ENCODE measurements at places on chromosomes 6 and 20.

DNA sequence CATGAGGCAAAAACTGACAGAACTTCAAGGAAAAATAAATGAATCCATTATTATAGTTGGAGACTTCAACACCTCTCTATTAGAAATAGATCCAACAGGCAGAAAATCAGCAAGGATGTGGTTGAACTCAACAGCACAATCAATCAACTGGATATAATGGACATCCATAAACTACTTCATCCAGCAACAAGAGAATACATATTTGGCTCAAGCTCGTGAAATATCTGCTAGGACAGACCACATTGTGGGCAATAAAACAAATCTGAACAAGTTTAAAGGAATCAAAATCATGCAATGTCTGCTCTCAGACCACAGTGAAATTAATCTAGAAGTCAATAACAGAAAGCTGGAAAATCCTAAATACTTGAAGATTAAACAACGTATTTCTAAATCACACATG is 362.6 kb downstream of the CD109 start:
- DNase-seq = no peak

DNA sequence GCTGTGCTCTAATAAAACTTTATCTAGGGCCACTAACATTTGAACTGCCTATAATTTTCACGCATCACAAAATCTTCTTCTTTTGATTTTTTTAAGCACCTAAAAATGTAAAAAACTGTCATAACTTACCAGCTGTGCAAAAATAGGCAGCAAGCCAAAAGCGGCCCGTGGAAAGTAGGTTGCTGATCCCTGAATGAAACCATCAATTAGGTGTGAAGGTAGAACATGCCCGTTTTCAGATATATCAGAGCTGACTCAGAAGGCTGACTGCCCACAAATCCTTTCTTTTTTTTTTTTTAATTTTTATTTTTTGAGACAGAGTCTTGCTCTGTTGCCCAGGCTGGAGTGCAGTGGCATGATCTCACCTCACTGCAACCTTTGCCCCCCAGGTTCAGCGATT is 4.9 kb upstream of the IPCEF1 start:
- DNase-seq = no peak

DNA sequence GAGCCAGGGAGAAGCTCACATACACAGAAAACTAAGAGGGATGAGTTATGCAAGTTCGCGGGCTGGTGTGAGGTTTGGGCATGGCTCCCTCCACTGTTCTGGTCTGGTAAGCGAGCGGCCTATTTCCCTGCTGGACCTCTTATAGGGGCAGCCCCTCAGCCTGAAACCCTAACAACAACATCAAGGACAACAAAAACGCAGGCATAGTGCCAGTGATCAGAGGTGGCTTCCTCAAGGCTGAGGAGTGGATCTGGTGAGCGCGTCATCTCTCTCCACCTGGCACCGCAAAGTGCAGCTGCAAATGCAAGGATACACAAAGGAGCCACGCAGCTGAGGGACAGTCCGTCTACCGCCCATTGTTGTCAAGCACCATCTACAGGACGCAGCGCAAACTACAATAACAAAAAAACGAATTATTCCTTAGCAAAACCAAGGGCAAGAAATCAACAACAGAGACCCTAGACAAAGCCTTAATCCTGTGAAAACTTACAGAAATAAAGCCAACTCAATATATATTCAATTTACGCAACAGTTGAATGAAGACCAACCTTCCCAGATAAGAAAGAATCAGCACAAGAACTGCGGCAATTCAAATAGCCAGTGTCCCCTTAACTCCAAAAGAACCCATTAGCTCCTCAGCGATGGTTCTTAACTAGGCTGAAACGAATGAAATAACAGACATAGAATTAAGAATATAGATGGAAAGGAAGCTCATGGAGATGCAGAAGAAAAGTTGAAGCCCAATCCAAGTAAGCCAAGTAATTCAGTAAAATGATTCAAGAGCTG is 9.2 kb upstream of the DEFB110 start:
- no peak for DNase-seq

DNA sequence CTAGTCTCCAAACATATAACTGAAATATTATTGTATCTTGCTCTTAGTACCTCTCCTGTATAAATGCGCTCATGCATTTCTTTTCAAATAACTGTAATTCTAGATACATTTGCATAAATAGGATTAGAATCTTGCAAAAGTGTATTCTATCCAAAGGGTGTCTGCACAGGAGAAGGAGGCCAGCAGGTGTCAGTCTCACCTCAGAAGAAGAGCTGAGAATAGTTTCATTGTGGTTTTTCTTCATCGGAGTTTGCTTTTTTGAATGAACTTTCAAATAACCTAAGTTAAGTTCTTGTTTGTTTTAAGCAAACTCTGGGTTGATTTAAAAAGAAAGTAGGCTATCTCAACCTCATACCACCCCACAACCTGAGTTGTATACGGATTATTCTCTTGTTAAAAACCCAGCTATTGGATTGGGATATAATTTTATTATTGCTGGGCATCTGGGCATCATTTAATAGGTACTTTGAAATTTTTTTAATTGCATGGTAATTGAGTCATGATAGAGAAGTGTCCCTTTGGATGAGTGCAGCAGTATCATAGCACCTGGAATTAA is 125.0 kb upstream of the MLIP start:
- no peak for DNase-seq

DNA sequence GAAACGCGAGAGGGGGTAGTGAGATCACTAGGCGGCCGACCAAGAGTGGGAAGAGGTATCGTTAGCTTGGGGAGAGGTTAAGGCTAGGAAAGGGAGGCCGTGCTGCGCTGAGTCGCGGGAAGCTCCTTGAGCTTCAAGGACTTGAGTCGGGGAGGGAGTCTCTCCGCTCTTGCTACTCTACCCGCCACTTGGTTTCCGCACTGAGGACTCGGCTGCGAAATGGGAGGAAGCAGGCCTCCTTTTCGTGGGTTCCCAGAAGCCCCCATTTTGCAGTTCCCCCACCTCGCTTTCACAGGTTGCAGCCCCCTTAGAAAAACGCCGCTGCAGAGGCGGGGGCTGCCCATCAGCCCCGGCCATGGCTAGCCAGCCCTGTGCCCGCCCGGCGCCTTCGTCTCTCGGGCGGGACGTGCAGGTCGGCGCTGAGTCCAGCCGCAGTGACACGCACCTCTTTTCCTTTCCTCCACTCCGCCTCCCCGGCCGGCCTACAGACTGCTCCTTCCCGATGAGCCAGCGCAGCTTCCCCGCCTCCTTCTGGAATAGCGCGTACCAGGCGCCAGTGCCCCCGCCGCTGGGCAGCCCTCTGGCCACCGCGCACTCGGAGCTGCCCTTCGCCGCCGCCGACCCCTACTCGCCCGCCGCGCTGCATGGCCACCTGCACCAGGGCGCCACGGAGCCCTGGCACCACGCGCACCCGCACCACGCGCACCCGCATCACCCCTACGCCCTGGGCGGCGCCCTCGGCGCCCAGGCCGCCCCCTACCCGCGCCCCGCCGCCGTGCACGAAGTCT is 4.9 kb downstream of the VGLL2 start:
- DNase-seq = no peak

DNA sequence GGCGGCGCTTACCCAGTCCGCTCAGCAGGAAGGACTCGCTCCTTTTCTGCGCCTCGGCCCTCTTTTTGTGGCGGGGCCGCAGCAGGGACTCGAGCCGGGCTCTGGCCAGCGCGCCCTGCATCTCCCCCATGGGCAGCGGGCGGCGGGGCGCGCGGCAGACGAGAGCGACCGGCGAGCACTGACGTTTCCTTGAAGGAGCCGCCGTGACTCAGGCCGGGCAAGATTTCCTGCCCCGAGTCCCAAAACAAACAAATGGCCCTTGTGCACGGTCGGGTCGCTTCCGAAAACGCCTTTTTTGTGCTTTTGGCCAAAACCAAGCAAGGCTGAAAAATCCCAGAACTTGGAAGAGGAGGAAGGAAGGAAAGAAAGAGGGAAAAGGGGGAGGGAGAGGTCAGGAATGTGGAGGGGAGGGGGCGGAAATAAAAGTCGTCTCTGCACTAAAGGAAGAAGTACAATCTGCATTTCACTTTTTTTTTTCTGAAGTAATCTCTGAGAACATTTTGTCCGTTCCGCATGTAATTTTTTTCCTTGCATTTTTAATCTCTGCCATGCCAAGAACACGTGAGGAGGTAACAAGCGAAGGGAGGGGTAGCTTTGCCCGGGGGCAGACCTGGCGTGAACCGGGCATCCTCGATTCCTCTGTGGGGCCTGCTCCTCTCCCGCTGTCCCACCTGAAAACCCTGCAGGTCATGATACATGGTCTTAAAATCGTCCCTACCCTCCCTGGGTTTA is 123.3 kb upstream of the SLC2A12 start:
- no peak for DNase-seq

GRCh38 chr6:14832427-14832826 is 413.4 kb upstream of the JARID2 start:
- no peak for DNase-seq

- no peak for DNase-seq
These were observed 110.2 kb upstream of the RREB1 start for GRCh38 chr6:6997263-6998193.

DNA sequence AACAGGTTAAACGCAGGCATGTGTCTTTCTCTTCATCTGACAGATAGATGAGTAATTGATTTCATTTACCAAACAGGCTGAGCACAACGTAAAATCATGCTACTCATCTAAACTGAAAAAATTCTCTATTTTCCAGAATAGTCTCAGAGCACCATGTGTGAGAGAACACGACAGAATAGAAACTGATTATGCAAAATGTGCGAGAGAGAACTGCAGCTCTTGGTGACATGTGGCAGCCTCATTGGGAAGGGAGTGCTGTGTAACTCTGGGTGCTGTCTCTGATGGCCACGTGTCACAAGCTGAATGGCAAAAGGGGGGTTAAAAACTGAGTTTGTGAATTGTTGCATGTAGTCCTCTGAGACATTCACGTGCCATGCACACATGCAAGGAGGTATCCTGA is 143.7 kb upstream of the ATXN1 start:
- DNase-seq = no peak

DNA sequence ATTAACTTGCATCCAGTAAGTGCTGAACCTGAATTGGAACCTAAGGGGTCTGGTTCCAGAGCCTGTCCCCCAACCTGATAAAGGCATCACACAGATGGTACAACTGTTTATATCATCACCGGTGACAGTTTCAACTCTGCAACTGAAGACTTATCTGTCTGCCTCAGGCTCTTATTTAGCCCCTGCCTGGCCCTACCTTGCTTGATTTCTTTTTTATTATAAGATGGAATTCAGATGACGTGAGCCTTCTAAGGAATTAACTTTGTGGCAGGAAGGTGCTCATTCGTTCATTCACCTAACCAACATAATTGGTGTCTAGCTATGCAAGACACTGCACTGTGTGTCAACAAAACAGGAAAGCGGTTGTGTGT is 175.0 kb downstream of the BCAS1 start:
- DNase-seq = no peak

DNA sequence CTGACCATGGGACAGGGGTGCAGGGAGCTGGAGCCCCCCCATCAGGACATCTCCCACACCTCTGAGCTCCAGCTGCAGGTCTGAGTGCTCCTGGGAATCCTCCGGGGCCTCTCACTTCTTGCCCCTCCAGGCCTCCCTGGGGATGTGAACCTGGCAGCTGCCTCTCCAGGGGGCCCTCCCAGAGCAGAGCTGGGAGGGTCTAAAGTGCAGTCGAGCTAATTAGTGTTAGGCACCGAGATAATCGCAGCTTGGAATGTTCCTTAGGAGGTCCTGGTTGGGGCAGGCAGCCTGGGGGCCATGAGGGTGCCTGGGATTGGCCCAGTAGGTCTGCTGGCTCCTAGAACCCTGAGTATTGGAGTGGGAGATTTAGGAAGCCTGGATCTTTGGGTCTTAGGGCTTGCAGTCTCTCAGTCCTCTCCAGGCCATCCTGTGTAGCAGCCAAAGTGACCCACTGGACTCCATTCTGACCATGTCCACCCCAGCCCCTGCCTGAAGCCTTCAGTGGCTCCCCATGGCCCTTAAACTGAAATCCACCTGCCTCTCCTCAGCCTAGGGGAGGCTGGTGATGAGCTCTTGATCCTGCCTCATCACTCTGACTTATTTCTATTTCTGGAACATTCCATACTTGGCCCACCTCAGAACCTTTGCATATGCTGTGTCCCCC is 26.0 kb downstream of the CEBPB start:
- DNase-seq = no peak

DNA sequence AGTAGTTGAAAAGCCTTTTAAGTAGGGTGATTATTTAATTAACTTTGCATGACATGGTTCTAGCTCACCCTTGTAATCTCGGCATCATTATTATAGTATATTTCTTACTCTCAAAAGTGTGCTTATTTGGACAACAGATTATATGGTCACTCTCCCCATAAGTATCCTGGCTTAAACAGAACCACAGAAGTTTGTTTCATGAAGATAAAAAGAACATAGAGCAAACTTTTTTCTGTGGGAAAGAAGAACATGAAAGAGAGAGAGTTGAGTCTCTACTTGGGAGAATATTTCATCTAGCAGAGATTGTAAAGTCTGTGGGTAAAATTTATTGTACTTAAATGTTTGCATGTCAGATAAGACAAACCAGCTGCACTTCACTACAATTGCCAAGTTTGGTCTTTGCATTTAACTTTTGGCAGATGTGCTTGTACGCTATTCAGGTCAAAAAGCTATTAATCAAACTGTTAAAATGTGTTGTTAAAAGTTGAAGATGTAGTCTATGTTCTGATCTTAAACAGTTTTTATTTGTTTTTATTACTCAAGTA is 33.4 kb upstream of the PRIM2 start:
- DNase-seq = no peak

DNA sequence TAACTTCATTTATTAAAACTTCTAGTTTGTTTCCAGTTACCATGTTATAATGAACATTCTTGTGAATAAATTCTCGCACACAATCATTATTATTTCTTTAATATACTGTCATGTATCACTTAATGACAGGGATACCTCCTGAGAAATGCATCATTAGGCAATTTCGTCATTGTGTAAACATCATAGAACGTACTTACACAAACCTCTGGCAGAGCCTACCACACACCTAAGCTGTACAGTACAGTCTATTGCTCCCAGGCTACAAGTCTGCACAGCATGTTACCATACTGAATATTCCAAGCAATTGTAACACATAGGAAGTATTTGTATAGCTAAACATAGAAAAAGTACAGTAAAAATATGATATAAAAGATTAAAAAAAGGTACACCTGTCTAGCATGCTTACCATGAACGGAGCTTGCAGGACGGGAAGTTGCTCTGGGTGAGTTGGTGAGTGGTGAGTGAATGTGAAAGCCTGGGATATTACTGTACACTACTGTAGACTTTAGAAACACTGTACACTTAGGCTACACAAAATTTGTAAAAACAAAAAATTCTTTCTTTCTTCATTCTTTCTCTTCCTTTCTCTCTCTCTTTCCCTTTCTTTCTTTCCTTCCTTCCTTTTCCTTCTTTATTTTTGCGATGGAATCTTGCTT is 268.2 kb upstream of the SOX4 start:
- no peak for DNase-seq

GRCh38 chr6:140344142-140344913 is 969.9 kb upstream of the CITED2 start:
- no peak for DNase-seq

- no peak for DNase-seq
These were observed 31.6 kb upstream of the RGS17 start for GRCh38 chr6:153162646-153163045.

All from GM12878 (cell line).